ENCODE measurements at places on chromosomes 1 and 21.

DNA sequence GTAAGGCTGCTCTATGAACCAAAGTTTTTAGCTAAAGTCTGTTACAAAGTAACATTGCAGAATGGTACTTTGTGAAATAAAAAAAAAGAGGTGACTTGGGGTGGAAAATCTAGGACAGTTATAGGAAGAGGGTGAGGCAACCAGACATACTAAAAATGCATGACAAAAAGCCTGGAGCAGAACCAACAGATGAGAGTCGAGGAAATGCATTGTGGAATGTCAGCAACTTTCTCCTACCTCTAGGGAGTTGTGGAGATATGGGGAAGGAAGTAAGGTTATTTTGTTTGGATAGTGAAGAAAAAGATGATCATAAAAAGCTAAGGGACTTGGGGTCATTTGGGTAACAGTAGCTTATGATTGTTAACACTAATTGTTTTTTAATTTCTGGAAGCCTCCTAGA is 295.6 kb downstream of the S1PR1 start:
- DNase-seq: no peak

DNA sequence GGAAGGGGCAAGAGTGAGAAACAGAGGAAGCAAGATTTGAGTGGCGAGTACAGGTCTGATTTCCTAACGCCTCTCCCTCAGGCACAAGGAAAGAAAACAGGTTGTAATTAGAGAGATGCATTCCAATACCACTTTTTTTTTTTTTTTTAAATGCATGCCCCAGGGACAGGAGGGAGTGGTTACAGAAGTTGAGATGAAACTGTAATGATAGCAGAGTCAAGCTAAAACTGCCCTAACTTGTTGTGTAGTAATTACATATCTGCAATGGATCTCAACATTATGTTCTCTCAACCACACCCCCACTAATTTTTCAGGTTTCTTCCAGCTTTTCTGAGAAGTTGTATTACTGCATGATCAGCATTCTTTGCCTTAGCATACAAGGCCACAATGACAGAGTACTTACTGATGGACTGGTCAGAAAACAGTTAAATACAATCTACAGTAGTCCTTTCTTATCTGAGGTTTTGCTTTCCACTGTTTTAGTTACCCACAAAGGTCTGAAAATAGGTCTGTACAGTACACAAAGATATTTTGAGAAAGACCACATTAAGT is 5.5 kb downstream of the ETV3 start:
- DNase-seq: no peak

DNA sequence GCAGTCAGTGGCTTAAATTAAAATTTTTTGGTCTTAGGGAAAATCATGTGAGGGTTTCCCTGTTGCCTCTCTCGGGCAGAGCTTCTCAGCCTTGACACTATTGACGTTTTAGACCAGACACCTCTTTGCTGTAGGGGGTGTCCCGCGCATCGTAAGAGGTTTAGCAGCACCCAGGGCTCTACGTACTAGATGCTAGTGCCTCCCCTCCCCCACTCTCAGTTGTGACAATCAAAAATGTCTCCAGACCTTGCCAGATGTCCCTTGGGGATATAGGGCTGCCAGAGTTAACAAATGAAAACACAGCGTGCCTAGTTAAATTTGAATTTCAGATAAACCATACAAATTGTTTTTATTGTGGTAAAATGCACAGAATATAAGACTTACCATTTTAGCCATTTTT is 293.3 kb downstream of the DISC1 start:
- no peak for DNase-seq

GRCh38 chr1:51924455-51924854 is 45.9 kb upstream of the NRDC start:
- DNase-seq: no peak

DNA sequence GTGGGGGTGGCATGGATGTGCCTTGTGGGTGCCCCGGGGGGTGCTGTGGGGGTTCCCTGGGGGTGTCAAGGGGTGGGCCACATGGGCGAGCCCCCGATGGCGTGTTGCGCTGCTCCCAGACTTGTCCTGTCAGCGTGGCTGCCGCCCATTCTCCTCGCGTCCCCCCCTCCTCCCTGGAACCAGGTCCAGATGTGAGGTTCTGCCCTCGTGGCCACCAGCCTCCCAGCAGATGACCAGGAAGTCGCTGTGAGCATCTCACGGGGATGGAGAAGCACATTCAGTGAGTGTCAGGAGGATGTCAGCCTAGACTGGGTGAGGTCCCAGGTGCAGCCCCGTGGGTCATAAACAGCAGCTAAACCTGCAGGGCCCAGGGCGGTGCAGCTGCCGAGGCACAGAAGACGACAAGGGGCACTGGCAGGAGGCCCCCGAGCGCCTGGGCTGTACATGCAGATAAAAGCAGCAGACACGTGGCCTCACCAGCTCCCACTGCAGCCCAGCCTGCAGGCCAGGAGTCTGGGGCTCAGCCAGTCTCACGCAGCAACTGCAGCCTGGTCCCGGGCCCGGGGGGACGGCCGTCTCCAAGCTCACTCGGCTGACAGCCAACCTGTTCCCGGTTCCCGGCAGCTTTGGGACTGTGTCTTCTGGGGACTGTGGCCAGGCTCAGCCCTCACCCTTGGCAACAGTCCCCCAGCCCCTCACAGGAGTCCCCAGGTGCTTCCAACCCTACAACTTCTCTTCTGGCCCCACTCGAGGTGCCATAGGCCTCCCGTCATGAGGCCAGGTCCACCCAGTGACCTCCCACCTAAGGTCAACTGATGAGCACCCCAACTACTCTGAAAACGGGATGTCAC is 17.5 kb upstream of the COL6A2 start:
- DNase-seq: no peak

DNA sequence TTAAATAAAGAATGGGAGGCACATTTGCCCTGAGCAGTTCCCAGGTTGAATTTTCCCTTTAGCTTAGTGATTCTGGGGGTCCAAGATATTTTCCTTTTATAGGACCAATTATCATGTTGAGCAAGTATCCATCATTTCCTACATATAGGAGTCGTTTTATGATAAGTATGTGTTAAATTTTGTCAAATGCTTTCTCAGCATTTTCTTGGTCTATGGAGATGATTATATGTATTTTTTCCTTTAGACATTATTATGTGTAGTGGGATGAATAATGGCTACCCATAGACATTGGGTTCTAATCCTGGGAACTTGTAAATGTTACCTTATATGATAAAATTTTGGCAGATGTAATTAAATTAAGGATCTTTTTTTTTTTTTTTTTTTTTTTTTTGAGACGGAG is 128.7 kb downstream of the LMO4 start:
- no peak for DNase-seq

All from NCI-H2107 (cell line).